ENCODE measurements at places on chromosomes 1 and 21.

DNA sequence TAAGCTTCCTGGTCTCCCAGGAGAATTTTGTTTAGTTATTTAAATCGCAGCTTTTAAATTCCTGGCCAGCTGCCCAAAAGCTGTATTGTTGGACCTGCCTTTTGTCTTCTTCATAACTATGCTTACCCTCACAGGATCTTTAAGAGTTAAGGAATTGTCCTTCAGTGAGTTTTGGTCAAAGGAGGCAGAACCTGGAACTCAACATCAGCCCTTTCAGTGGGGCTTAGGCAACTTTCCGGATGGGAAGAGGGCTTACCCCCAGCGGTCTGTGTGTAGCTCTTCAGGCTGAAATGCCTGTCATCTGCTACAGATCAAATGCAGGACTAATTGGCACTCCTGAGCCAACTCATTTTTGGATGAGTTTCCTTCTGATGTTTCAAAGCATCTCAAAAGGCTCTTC, 402.6 kb downstream of the SIPA1L2 start:
- no peak for DNase-seq

GRCh38 chr1:4000811-4001251, 100.8 kb upstream of the C1orf174 start:
- DNase-seq = no peak

DNA sequence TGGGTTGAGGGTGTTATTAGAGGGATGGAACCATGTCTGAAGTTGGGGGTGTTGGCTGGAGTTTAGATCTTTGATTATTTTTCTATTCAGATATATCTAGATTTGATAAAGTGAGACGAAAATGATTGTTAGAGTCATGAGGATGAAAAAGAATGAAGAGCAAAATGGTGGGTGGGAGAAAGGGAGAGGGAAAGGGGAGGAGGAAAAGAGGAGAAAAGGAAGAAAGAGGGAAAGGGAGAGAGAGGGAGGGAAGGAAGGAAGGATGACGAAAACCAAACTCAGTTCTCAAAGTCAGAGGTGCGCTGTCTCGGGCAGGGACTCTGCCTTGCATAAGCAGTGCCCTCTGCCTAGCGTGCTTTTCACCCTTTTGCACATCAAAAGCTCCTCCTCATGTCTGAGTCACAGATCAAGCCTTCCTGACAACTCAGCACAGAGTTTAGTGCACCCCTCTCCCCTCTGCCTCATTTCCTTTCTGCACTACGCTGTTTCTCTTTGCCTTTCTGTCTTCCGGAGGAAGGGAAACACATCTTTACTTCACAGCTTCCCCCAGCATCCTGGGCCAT, 225.8 kb upstream of the PROX1 start:
- DNase-seq = peak; percentile 43

DNA sequence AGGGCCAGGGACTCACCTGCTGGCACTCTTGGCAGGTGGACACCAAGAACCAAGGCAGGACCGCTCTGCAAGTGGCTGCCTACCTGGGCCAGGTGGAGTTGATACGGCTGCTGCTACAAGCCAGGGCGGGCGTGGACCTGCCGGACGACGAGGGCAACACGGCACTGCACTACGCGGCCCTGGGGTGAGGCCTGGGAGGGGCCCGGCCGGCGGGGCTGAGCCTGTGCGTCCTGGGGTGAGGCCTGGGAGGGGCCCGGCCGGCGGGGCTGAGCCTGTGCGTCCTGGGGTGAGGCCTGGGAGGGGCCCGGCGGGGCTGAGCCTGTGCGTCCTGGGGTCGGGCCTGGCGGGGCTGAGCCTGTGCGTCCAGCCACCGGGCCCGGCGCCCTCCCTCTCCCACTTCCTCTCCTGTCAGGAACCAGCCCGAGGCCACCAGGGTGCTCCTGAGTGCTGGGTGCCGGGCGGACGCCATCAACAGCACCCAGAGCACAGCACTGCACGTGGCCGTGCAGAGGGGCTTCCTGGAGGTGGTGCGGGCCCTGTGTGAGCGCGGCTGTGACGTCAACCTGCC, 4.6 kb upstream of the MMP23B start:
- no peak for DNase-seq

DNA sequence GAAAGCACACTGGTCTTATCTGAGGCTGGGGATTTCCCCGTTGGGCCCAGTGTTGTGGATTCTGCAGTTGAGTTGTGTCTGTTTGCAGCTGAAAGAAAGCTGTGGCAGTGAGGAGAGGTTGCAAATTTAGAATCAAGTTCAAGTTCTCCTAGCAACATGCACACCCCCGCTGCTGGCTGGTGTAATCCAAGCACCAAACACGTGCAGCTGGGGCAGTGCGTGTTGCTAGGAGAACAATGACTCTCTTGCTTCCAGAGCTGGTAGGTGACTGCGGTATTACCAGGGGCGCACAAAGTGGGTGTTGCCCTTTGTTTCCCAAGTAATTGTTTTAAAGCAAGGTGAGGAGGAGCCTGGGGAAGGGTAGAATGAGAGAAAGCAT, 91.5 kb downstream of the IER5 start:
- DNase-seq = no peak

DNA sequence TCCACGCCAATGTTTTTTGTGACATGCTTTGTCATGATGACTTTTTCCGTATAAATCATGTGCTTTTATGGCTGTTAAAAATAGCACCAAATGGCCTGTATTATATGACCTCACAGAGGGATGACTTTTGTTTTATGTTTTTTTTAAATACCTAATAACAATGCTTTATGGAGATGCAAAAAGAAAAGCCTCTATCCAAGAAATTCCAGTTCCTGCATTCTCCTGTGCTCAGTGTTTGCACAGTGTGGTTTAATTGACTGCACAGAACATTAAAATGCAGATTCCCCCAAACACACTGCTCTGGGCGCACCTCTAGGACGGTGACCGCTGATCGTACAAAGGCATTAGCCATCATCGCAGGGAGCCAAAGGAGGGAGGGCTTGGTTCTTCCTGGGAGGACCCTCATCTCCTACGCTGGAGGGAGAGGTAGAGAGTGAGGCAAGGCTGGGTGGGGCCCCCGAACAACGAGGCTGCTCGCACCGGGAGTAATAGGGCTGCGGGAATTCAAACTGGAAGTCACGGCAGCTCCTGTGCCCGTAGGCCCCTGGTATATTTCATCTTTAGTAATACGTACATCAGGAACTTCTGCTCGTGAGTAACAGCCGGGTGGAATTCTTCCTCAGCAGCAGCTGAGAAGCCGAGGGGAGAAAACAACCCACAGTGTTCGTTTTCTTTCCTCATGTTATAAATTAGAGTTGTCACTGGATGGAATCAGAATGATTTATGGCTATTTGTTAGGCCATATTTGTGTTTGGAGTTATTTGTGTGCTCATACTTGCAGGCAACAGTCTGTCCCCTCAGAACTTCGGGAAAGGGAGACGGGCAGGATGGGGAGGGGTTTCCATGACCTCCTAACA, 465.6 kb downstream of the CAMTA1 start:
- no peak for DNase-seq

DNA sequence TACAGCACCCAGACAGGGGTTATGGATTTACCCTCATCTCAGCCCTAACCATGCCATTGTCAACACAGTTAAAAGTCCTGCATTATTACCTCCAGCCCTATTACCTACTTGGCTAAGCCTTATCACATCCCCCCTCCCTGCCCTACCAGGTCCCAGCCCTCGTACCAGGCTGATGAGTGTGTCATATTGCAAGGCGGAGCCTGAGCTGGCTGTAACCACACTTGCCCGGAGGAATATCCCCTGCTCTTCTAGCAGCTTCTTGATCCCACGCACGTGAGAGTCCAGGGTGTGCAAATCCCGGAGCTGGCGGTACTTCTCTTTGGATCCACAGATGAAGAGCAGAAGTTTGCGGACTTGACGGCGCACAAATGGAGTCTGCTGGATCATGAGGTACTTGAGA, 87.4 kb downstream of the UBR4 start:
- no peak for DNase-seq

DNA sequence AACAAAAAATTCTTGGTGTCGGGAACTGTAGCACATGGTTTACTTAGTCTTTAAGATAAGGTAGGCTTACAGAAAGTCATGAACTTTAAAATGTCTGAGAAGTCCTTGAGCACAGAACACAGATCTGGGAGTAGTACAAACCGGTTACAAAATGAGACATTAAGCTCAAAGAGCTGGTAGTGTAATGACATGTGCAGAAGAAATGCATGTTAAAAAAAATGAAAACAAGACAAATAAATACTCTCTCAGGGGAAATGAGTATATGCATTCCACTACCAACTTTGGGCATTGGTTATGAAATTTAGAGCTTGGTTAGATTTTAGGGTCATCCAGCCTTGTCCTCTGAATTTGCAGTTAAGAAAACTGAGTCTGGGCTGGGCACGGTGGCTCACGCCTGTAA, 91.5 kb upstream of the F3 start:
- no peak for DNase-seq

DNA sequence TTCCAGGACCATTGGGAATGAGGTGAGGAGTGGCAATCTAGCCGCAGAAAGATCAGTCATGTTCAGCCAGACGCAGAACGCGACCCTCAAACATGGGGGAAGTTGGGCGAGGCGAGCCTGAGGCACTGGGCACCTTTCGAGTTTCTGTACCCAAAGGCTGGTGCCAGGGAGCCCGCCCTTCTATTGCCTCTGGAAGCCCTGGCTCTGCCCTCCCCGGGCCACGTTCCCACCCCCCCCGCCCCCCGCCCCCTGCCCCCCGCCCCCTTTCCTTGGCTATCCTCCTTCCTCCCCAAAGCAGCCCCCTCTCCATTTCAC, 2.2 kb upstream of the ZBTB7B start:
- no peak for DNase-seq

DNA sequence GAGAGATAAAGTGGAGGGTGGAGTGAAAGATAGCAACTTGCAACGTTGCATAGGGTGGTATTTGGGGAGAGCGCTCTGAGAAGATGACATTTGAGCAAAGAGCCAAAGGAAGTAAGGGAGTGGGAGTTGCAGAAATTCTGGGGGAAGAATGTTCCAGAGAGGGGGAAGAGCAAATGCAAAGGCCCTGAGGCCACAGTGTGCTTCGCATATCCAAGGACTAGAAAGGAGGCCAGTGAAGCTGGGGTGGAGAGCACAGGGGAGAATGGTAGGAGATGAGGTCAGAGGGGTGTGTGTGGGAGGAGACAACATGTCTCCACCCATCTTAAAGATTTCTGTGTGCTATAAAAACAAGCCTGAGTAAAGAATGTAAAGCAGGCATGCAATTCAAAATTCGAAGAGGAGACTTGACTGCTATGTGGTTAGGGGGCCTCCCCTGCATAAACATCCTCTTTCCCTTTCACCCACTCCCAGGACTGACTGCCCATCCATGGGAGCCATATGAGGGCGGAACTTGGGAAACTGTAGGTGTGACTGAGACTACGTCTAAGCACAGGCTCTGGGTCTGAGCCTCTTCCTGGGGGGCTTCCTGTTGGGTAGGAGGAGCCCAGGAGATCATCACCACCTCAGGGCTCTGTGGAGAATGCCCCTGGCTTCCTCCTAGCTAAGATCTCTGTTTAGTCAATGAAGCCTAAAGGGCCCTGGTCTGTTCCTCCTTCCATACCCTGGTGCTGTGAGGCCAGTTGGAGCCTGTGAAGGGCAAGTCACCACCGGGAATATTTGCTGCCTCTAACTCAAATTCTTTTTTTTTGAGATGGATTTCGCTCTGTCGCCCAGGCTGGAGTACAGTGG, 2.9 kb upstream of the CLIC4 start:
- no peak for DNase-seq

DNA sequence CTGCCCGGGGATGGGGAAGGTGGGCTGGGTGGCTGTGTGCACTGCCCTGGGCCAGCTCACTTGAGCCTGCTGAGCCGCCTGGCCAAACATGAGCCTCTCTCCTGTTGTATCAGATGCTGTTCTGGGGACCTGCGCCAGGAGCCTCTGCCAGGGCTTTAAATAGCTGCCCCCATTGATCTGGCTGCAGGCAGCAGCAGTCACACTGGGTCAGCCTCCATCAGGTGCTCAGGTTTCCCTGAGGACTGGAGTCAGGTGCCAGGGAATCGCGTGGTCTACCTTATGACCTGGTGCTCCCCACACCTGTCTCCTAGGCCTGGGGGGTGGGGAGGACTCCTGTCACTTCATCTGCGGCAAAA, 700 bp upstream of the CCDC28B start:
- DNase-seq = no peak

GRCh38 chr1:171911506-171911905, 70.2 kb downstream of the DNM3 start:
- DNase-seq = no peak

DNA sequence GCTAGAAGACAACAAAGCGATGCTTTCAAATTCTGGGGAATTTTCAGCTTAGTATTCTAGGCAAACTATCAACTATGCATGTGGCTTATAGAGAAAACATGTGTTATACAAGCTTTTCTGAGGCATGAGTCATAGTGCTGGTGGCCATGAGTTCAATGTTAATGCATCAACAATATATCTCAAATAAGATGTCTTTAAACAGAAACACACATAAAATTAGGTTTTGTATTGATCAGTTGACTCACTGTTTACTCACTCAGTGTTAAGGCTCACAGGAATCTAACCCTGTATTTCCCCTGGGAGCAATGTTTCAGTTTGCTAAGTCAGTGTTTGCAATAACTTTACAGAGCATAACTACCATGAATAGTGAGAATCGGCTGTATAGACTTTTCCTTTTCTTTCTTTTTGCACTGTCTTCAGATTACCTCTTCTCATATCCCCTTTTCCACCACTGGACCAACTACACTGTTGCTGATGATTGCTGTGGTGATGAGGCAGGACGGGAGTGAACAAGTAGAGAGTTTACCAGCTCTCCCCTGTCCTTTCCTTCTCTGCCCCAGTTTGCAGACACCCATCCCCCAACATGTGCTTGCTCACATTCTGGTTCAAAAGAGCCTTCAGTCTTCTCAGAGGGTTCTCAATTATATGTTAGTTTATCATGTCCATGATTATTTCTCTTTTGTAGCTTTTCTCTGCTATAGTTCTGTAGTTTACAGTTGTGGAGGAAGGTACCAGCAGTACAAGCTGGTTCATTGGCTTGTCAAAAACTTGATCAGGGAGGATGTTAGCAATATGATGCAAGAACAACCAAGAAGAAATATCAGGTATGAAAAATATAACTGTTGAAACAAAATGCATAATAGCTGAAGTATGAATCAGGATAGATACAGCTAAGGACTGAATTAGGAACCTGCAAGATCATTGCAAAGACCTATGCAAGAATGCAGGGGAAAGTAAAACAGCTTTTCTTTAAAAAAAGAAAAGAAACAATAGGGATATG, 23.9 kb downstream of the CD2 start:
- no peak for DNase-seq

DNA sequence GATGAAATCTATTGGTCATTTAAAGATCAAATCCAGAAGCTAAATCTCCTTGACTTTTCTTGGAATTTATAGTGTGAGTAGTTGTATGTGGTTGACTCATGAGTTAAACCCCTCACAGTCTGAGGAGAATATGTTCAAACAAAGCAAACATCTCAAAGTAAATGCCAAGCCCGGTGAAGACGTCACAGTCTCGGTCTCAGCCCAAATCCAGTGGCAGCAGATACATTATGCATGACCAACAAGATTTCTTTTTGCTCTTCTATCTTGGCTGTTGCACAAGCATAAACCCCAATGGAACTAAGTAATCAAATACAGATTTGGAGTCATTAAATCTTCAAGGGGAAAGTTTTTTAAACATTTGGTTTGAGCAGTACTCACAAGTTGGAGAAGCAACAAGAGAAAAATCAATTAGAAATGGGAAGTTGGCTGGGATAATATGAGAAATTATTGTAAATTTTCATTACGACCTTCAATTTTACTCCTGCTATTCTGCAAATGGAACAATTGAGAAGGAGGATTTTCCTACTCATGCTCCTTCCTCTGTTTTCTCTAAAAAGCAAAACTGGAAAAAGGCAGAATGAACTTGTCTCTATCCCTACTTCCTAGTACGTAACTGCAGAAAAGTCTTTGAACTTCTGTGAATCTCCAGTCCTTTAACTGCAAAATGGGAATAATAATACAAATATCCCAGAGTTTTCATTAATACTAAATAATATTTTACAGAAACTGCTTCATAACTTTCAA, 575.8 kb downstream of the NUF2 start:
- no peak for DNase-seq
